ENCODE measurements at places on chromosomes 5 and 9.

GRCh38 chr9:104779334-104779733 lies 15.4 kb downstream of the NIPSNAP3B start:
- no peak for DNase-seq

DNA sequence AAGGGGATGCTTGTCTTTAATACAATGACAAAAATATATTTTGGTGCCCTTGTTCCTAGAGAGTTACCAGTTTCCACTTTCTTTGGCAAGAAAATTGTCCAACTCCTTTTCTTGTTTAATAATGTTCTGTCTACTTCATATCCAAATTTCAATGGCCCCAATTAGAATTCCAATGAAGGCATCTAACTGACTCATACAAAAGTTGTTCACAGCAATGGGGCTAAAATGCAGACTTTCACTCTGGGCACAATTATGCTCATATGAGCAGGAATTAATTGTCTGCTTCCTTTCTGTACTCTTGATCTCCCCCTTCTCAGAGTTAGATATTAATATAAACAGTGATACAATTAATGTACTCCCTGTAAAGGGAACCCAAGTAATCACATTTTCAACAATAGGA lies 42.1 kb upstream of the ZNF622 start:
- DNase-seq, result no peak

- no peak for DNase-seq
Measured at GRCh38 chr5:145937432-145938250, 1.3 kb downstream of the SH3RF2 start.

GRCh38 chr5:151022511-151023018 lies 2.2 kb downstream of the GPX3 start:
- DNase-seq, result no peak

- DNase-seq, result no peak
Measured at GRCh38 chr9:107541523-107541922, 52.0 kb upstream of the KLF4 start.

DNA sequence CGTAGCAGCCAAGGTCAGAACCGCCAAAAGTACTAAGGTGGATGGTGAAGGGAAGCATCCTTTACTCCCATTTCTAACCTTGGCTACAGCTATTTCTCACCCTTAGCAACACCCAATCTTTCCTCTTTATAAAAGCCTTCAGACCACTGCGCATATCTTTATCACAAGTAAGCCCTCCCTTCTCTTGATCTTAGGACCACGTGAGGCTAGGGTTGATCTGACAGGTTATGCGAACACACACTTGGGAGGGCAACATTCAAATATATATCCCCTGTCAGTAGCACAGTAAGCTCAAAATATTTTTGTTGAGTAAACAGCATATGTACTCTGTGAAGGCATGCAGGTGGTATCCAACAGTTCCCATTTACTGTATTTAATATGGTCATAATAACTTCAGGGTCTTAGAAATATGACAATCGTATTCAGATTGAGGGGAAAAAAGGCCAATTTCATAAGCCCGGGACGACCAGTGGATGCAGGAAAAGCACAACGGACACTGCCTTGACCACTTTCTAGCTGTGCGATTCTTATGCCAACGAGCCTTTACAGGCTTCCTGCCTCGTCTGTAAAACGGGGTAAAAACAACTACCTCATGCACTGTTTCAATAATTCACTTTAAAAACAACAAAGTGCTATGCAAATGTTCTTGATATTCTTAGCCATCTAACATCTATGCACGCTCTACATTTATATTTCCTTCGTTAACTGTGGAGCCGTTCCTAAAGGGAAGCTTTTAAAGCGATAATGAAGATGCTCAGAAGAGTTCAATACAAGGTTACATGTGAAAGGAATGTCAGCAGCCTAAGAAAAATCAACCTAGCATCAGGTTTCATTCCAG lies 1.3 kb downstream of the ARSB start:
- DNase-seq, result no peak

GRCh38 chr5:117999939-118000549 lies 988.3 kb downstream of the DTWD2 start:
- no peak for DNase-seq

DNA sequence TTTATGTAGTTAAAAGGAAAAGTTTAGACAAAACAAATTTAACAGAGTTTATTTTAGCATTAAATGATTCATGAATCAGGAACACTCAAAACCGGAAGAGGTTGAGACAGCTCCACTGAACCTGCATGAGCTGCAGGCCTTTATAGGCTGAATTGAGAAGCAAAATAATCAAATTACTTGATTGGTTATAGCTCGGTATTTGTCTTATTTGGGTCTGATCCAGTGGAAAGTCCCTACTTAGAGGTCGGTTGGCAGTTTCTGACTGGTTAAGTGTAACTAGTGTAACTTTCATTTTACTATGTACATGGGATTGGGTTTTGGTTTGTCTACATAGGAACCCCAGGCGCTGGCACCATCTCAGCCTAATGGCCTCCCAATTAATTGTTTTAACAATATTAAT lies 74.1 kb upstream of the PIK3R1 start:
- DNase-seq, result no peak

- DNase-seq, result no peak
Measured at GRCh38 chr5:128334010-128334716, 203.9 kb downstream of the FBN2 start.

- no peak for DNase-seq
Measured at GRCh38 chr5:142670804-142671203, 15.1 kb downstream of the FGF1 start.

DNA sequence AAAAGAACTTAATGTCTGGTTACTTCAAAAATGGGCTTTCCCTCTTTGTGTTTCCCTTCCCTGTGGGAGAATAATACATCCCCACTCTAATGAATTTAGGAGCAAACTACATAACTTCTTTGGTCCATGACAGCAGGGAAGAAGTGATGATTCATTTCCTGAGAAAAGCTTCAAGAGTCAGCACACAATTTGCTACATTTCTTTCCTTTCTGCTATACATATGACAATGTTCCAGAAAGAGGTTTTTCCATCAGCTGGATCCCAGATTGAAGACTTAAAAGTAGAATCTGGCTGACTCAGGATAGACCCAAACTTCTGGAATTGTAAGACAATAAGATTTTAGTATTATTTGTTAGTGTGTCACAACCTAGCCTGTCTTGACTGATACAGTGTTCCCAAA lies 126.1 kb downstream of the DRD1 start:
- no peak for DNase-seq

DNA sequence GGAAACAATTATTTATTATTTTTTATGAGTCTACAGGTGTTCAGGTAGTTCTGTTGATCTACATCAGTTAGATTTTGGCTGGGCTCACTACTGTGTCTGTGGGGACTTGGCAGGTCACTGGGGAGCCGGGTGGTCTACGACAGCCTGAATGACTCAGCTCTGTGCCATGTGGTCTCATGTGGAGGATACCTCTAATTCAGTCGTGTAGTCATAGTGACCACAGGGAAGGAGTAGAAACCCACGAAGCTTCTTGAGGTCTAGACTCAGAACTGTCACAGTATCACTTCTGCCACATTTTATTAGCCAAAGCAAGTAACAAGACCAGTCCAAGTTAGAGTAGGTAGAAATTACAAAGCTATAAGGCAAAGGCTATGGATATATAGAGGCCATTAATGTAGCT lies 64.7 kb upstream of the GRAMD2B start:
- DNase-seq, result peak; percentile 4

DNA sequence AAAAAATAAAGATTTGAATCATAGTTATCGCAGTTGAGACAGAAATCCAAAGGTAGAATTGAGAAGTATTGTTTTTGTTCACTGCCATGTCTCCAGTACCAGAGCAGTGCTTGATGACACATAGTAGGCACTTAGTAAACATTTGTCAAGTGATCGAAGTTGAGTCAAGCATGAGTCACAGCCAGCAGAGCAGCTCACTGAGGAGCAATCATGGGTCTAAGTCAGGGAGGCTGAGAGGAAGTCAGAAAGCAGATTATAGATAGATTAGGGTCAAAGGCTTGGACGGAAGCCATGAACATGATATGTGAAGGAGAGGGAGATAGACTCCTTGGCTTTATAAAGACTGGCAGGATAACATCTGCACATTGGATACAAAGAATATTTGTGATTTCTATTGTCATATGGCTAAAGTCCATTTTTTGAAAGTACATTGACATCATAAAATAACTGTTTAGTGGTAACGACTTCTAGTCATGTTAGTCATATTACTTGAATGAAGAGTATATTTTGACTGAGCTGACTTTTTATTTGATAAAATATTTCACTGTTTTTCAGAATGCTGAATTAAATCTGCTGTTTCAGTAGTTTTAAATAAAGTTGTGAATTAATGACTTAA lies 168.5 kb downstream of the RAB3C start:
- DNase-seq, result peak; percentile 68

GRCh38 chr5:112535356-112535755 lies 116.3 kb upstream of the EPB41L4A start:
- no peak for DNase-seq

GRCh38 chr9:137380606-137381005 lies 42.4 kb downstream of the EXD3 start:
- no peak for DNase-seq

DNA sequence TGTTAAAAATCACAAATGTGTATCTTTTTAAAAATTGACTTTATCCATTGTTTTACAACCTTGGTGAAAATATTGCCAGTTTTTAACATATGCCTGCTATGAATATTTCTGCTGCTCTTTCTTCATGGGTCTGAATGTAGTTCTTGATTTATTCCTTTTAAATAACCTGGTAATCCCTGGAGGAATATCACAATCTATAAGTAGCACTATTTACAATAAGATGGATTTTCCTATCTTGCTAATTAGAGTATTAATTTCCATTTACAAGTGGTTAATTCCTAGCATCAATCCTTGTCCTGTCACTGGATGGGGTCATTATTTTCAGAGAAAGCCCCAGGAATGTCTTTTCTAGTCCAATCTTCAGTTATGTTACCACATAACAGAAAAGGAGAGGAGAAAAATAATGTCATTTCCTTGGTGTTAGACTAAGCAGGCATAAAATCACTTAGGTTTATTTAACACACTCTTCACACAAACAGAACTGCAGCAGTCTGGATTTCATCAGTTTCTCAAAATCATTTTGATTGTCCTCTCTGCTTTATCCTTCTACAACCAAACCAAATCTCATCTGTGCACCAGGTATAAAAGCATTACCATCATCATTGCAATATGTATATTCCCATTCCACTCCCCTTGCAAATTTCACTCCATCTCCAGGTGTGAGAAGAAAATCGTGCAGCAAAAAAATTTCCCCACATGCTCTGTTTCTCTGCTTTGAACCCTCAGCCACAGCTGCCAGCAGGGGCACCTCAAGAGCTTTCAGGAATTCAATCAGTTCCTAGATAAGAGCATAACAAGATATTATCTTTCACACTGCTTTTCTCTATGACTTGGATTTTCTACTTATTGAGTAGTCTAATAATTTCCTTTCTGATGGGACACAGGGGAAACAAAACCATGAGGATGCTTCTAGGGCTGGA lies 204.1 kb downstream of the SEC61B start:
- DNase-seq, result no peak

GRCh38 chr5:41754857-41755256 lies 115.4 kb downstream of the OXCT1 start:
- peak; percentile 12 for DNase-seq

- peak; percentile 94 for DNase-seq
Measured at GRCh38 chr9:93098236-93098946, 2.4 kb downstream of the CARD19 start.

GRCh38 chr9:121721058-121721350 lies 69.6 kb downstream of the DAB2IP start:
- no peak for DNase-seq

GRCh38 chr5:178590141-178590923 lies at the start of gene COL23A1:
Gene COL23A1, minus strand, starts transcription at chr5:178590393.
- DNase-seq, result peak; percentile 91

DNA sequence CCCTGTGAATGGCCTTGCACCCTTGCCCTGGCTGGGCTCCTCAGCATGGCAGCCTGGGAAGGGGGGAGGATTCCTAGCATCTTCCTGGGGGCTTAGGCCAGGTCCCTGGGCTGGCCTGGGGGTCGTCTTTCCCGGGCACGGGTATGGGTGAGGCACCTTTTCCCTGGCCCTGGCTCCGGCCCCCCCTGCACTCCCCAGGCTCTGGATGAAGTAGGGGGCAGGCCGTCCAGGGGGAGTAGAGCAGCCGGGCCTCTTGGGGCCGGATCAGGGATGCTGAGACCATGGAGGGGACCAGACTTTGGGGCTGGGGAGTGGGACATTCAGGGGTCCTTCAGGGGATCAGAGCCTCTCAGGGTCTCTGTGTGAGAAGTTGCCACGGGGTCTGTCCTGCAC lies 6.6 kb downstream of the RXRA start:
- no peak for DNase-seq

GRCh38 chr9:137919649-137920141 lies 42.1 kb downstream of the CACNA1B start:
- DNase-seq, result no peak

- DNase-seq, result peak; percentile 26
Measured at GRCh38 chr5:82277613-82277986, 554 bp downstream of the RPS23 start.

DNA sequence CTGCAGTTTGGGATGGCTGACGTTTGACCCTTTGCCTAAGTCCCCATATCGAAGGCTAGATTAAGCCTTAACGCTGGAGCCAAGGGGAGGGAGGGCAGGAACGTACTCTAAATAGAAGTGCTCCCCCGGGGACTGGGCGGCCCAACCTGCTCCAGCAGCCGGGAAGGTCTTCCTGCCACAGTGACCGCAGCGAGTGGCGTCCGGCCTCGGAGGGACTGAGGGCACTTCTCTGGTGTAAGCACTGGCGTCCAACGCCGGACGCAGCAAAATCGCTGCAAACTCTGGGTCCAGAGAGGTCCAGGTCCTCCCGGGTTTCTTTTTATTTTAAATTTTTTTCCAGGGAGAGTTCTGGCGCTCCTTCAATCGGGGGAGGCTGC lies 505 bp upstream of the ACER2 start:
- no peak for DNase-seq

- DNase-seq, result no peak
Measured at GRCh38 chr9:73325983-73326382, 174.3 kb downstream of the ANXA1 start.

GRCh38 chr9:77916410-77916819 lies 115.2 kb downstream of the GNAQ start:
- no peak for DNase-seq

GRCh38 chr5:173764332-173765028 lies 123.7 kb upstream of the CPEB4 start:
- DNase-seq, result peak; percentile 89

- no peak for DNase-seq
Measured at GRCh38 chr5:41683181-41683580, 172.8 kb upstream of the PLCXD3 start.

All from suppressor macrophage (primary cell).